Stimulated activated CD8-positive, alpha-beta memory T cell treated with anti-CD3 and anti-CD28 coated beads, Interleukin-7, amount 100 ng/mL, for 1 hour (primary cell): ENCODE measurements at places on chromosomes 4 and X.

GRCh38 chrX:17525266-17525665 is 150.3 kb downstream of the NHS start:
- no peak for DNase-seq

GRCh38 chr4:4637710-4638109 is 95.9 kb upstream of the STX18 start:
- DNase-seq: no peak

- DNase-seq: no peak
These were observed 117.3 kb downstream of the FAM13A start for GRCh38 chr4:88939697-88940096.

- DNase-seq: no peak
These were observed 7.3 kb upstream of the CUL4B start for GRCh38 chrX:120568035-120568434.

GRCh38 chrX:65407157-65407626 is 127.4 kb downstream of the LAS1L start:
- no peak for DNase-seq

GRCh38 chrX:29941287-29941686 is 274.1 kb upstream of the MAGEB2 start:
- DNase-seq: no peak

- DNase-seq: no peak
These were observed 222.4 kb downstream of the GPAT3 start for GRCh38 chr4:83758285-83758684.

DNA sequence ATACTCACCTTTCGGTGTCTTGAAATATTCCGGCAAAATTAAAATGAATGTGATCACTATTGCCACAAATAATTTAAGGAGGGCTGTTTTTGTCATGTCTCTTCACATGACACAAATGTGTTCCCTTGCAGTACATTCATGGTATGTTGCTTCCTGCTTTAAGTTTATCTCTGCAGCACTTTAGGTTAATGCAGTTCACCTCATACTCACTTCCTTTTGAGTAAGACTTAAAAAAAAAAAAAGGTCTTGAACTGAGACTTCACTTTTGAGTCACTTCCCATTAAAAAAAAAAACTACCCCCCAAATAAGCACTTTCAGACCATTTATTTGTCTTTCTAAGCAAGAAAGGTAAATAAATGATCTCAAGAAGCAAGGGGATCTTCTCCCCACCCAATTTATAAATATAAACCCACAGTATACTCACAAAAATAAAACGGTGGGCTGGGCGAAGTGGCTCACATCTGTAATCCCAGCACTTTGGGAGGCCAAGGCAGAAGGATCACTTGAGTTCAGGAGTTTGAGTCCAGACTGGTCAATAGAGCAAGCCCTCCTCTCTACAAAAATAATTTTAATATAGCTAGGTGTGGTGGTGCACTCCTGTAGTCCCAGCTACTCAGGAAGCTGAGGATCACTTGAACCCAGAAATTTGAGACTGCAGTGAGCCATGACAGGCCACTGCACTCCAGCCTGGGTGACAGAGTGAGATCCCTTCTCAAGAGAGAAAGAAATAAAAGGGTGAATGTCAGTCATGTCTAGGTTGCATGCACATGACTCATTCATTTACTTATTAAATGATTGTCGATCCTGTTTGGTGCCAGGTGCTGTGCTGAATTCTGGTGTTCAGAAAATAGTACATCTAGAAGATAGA is at the start of gene TMEM156:
TMEM156 (minus strand) TSS at position 192 of the 868 bp plus-strand sequence; CDS start at position 96, 96 bp downstream.
- DNase-seq: no peak

DNA sequence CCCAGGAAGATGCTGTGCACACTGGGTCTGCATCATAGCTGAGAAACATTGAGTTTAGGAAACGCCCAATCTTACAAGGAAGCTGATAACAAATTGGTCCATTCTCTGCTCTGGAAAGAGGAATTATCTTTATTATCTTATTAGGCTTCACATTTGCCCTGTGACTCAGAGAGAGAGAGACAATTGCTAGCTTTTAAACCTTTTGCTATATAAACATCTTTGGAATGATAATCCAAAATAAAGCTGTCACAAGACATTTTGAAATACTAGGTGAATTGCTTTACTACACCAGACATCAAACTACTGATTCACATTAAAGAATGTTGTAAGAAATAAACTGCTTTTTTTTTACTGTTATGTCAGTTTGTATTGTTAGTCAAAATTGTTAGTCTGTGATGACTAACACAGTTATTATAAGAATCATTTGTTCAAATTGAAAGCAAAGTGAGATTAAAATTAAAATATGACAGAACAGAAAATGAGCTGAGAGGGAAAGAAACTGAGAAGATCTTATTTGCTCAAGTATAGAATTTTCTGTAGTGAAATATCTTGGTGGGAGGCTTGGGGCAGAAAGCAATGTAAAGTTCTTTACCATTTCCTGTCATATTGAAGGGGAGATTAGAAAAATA is 765.4 kb upstream of the PCDH10 start:
- no peak for DNase-seq

DNA sequence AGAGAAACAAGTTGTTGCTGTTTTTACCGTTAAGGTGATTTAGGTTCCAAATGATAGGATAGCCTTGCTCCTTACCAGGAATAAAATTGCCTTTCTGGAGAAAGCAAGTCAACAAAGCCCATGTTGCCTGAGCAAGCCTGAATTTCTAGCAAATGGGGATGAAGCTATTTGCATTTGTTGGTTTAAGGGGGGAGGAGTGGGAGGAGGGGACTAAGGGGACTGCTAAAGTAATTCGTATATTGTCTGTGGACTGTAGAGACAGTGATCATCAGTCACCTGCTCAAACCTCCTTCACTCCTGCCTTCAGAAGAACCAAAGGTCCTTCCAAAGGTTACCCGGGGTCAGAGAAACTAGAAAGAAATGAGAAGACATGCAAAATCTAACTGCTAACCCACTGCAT is 65.8 kb downstream of the SCML2 start:
- DNase-seq: no peak
